ENCODE measurements at places on chromosomes 5 and 9.
A peak's percentile ranks its signal among the peaks of the same experiment; 100 is the strongest.

GRCh38 chr5:111463311-111463710, 49.0 kb downstream of the STARD4 start:
- no peak for DNase-seq

DNA sequence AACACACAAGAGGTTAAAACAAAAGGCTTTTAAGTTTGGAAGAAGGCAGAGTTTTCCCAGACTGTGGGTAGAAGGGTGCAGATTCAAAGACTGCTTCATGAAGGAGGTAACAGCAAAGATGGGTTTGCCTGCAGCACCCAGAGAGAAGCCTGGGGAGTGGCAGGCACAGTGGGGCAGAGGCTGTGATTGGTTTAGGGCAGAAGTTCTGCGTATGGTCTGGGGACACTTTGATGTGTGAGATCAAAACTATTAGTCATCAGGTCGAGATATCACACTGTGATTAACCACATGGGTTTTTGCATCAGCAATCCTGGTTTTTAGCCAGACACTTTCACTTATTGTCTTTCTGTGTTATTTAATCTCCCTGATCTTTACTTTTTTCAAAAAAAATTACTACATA, 188.8 kb upstream of the GLRA1 start:
- no peak for DNase-seq

DNA sequence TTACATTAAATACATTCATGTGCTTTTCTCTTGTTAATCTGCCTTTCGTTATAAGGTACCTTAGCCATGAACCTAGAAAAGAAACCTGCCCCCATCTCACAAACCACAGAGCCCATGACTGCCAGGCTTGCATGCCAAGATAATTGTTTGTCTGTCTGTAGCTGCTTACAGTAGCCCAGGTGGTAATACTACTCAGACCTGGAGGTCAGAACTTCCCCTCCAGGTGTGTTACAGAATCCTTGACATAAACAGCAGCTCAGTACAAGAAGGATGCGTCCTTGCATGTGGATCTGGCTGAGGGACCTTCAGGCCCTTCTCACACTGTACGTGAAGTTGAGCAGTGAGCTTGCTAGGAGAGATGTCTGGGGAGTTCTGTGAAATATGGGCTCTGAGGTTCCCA, 291.4 kb downstream of the CSNK1G3 start:
- DNase-seq: no peak

DNA sequence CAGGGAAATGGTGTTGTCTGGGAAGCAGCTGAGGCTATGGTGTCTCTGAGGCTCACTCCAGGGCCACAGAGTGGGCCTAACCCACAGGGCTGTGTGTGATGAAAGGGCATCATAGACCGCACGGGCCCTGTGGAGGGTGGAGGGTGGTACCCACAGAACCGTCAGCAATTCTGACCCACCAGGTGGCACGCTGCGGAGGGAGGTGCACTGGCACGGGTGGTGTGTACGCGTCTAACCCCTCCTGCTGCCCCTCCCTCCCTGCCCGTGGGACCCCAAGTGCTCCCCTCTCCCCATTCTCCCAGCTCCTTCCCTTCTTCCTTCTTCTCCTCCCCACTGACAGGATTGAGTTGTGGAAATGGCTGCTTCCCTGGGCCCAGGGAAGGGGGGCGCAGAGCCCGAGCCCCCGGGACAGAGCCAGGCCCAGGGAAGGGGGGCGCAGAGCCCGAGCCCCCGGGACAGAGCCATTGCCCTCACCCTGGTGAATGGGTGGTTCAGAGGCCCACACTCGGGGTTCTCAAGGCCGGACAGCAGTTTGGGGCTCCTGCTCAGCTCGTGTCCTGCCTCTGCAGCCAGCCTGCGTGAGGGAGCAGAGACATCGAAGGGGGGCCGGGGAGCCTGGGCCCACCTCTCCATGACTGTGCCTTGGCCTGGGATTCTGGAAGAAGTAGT, 6.8 kb downstream of the LCN10 start:
- DNase-seq: no peak

DNA sequence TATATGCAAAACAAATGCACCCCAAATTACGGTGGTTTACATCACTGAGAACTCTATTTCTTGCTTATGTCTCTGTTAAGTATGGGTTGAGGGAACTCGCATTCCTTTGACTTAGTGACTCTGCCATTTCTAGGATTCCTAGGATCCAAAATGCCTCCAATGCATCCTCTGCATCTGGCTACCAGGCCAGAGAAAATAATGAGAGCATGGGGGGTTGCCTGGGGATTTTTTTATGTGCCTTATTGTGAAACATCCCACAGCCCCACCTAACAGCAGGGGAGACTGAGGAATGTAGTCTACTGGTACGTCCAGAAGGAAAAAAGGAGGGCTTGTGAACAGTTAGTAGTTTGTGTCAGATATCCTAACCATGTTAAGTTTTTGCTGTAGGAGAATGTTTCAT, 466.0 kb upstream of the ARRDC3 start:
- no peak for DNase-seq

GRCh38 chr5:172325452-172325851, 41.9 kb upstream of the UBTD2 start:
- no peak for DNase-seq

DNA sequence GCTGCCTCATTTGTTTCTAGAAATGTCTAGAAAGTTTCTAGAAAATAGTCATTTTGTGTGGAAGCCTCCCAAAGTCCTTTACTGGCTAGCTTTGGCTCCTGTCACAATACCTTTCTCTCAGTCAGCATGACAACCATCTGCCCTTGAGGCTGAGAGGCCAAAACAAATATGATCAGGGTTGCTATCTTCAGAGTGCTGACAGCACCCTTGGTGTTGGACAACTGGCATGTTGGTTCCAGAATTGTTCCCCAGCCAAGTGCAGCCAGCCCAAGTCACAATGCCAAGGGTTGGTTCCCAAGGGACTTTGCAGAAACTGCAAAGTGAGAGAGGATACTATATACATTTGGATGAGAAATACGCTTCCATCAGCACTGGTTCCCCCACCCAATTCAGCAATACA, 140.9 kb upstream of the GAS1 start:
- DNase-seq: no peak

DNA sequence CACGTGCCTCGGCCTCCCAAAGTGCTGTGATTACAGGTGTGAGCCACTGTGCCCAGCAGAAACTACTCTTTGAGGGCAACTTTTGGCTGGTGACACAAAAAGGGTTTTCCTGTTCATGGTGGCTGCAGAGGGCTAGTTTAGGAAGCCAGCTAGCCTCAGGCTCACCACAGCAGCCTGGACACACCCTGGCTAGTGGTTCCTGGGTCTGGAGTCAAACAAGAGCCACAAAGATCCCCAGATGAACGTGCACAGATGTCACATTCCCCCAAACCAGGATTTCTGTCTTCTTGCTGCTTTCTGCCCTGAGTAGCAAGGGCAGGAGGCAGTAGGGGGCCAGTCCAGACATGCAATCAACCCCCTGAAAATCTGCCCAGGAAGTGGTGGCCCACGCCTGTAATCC, 6.8 kb downstream of the HBEGF start:
- no peak for DNase-seq

DNA sequence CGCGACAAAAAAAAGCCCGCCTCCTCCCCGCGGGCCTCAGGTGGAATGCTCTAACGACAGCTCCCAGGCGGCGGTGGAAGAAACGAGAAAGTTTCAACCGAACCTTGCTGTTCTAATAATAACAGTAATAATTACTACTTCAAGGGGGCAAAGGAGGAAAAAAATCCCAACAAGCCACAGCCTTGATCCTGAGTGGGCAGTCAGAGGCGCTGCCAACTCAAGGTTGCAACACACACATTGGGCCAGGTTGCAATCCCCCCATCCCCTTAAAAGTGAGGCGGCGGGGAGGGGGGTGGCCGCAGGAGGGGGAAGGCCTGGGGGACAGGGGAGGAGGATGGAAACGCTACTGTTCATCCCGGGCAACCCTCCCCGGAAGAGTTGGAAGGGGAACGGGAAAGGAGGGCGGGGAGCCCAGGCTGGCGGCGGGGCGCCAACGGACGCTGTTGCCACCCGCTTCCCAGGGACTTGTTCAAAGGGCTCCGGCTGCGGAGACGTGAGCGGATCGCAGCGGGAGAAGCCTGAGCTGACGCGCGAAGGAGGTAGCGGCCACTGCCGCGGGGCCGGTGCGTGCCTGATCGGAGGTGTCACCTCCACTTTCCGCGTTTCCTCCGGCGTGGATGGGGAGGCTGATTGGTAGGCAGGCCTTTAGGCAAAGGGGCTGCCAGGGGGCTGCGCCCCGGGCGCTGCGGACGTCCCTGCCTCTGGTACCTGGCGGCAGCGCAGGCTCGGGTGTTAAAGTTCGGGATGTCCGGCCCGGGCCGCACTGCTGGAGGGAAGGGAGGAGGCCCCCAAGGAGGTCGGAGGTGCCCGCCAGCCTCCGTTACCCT, 647 bp downstream of the SMARCA2 start:
- DNase-seq: peak; percentile 64

DNA sequence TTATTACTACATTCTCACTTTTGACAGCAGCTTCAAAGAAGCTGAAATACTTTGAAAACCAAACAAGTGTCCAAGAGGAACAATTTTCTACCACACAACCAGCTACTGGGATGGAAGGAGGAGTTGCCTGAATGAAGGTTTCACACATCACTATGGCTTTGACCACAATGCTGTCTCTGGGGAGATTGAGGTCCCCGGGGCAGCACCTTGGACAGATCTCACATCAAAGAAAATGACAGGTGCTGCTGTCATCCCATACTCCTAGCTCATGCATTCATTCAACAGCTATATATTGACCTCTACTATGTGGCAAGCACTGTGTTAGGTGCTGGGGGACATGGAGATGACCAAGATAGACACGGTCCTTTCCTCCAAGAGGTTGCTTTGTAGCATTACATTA, 233.2 kb upstream of the RASEF start:
- DNase-seq: no peak

- DNase-seq: no peak
Measured at GRCh38 chr9:68522954-68523353, 17.7 kb downstream of the TMEM252 start.

- no peak for DNase-seq
Measured at GRCh38 chr5:52777186-52777585, 10.5 kb upstream of the ITGA1 start.

DNA sequence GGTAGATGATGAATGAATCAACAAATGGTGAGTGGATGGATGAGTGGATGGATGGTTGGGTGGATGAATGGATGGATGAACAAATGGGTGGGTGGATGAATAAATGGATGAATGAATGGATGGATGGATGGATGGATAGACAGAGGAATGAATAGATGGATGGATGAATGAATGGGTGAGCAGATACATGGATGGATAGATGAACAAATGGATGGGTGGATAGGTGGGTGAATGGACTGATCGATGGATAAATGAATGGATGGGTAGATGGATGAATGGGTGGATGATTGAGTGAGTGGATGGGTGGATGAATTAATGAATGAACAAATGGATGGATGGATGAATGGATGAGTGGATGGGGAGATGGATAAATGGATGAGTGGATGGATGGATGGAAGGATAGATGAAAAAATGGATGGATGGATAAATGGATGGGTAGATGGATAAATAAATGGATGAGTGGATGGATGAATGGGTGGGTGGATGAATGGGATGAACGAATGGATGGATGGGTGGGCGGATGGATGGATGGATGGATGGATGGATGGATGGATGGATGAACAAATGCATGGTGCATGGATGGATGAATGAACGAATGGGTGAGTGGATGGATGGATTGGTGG, 85.7 kb downstream of the PHF2 start:
- no peak for DNase-seq

DNA sequence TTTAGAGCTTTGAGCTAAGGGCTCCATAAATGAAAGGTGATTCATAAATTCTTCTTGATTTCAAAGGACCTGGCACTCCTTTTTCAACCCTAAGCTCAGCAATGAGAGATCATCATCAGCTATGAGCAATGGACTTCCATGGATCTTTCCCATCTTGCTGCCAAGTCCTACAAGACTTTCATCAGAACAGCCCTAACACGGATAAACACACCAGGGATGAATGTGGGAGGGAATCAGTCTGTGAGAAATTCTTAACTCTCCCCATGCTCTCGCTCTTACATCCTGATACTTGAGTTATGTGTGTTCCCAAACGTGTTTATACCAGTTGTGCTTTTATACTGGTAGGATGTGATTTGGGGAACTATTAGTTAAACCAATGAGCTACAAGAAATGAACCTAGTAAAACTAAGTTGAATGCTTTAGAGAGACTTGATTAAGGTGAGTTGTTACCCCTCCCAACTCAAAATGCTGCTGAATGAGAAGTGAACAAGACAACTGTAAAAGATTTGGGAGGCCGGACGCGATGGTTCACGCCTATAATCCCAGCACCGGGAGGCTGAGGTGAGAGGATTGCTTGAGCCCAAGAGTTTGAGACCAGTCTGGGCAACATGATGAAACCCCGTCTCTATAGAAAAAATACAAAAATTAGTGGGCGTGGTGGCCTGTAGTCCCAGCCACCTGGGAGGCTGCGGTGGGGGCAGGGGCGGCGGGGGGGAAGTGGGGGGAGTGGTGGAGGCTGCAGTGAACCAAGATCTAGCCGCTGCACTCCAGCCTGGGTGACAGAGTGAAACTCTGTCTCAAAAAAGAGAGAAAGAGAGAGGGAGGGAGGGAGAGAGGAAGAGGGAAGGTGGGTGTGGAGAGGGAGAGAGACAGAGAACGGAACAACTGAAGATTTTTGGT, 5.2 kb upstream of the RPL26L1 start:
- no peak for DNase-seq

DNA sequence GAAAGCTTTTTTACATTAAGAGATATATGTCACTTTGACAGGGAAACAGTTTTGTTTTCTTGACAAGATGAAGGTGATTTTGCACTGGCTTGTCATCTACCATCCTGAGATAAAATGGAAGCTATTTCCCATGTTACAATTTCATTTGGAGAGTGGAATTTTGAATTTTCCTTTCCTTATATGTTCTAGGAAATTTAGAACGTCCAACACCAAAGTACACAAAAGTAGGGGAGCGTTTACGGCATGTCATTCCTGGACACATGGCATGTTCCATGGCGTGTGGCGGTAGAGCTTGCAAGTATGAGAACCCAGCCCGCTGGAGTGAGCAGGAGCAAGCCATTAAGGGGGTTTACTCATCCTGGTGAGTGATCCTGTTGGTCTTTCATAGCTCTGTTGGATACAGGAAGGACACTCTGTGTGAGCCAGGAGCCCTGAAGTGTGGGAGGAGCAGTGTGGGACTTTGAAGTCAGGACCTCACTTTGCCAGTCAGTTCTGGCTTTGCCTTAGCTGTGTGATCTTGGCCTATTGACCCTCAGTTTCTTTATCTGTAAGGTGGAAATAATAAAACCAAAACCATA, 887 bp downstream of the PTPDC1 start:
- DNase-seq: no peak

- no peak for DNase-seq
Measured at GRCh38 chr9:8456344-8456743, 656.8 kb upstream of the DMAC1 start.

GRCh38 chr5:16446993-16447392, 18.6 kb downstream of the ZNF622 start:
- no peak for DNase-seq

- DNase-seq: no peak
Measured at GRCh38 chr9:96258967-96259366, 43.0 kb downstream of the HSD17B3 start.

DNA sequence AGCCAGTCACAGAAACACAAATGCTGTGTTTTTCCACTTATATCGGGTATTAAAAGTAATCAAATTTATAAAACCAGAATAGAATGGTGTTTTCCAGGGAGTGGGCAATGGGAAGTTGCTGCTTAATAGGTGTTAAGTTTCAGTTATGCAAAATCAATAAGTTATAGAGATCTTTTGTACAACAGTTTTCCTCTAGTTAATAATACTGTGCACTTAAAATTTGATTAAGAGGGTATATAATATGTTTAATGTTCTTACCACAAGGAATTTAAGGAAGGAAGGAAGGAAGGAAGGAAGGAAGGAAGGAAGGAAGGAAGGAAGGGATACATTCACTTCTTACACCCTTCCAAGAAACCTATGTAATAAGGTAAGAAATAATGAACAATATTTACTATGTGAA, 867.7 kb upstream of the CDH6 start:
- no peak for DNase-seq

GRCh38 chr5:177426566-177427210, at the start of gene GRK6:
TSS of gene GRK6 (plus strand) at chr5:177426676. CDS start at chr5:177426846, 170 bp downstream.
- peak; percentile 88 for DNase-seq
